GM18507 (cell line): ENCODE measurements at places on chromosomes 6 and 20.

DNA sequence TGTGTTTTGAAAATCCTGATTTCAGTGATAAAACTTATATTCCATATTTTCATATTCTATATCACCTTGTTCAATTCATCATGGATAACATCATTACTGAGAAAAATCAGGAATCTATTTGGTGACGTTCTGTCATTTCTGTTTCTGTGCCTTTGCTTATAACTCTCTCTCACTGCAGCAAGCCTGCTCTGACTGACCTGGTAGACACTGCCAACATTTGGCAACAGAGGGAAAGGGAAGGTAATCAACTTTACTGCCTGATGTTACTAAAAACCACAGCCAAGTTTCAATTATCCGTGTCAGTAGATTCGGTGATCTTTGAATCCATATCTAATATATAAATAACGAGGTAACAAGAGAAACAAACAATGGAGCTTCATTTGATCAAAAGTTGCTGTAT, 501.9 kb downstream of the LMBRD1 start:
- no peak for DNase-seq

GRCh38 chr20:19967445-19967844, 49.7 kb upstream of the NAA20 start:
- DNase-seq: no peak

DNA sequence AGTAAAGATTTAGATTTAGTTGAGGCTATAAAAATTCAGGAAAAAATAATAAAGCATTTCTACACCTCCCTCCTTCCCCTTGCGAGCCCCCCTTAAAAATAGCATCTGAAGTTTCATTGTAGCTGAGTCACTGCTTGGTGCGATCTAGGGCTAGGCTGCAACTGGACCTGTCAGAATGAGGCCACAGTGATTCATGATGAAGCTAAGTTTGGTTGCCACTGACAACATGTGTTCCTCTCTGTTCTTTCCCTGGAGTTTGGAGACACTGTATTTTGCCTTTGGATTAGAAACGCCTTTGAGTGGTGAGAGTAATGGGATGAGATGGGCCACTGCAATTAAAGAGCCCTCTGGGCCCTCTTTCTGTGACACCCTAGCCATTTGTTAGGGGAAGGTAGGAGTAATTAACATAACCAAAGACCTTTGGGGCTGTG, 334.1 kb downstream of the NRN1 start:
- no peak for DNase-seq

DNA sequence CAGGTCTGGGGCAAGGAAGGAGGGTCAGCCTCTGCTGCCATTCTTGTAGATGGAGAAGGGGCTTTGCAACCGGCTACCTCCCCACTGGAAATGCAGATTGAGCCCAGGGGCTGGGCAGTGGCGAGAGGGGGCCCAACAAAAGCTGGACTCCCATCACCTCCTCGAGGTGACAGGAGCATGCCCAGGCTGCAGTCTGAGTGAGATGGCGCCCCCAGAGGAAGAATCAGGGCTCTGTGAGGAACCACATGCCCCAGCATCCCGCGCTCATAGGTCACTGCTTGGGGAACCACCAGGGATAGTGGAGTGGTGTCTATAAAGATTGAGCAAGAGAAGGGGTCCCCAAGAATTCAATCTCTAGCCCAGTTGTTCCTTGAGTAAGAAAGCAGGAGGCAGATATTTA, 31.6 kb upstream of the NEDD9 start:
- DNase-seq: no peak

DNA sequence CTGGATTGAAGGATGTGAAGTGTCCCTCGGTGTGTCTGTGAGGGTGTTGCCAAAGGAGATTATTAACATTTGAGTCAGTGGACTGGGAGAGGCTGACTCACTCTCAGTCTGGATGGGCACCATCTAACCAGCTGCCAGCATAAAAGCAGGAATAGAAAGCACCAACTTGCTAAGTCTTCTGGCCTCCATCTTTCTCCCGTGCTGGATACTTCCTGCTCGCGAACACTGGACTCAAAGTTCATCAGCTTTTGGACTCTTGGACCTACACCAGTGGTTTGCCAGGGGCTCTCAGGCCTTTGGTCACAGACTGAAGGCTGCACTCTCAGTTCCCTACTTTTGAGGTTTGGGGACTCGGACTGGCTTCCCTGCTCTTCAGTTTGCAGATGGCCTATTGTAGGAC, 220.3 kb upstream of the LRFN2 start:
- DNase-seq: no peak

GRCh38 chr6:125658759-125659431, 90.5 kb upstream of the HEY2 start:
- DNase-seq: no peak

DNA sequence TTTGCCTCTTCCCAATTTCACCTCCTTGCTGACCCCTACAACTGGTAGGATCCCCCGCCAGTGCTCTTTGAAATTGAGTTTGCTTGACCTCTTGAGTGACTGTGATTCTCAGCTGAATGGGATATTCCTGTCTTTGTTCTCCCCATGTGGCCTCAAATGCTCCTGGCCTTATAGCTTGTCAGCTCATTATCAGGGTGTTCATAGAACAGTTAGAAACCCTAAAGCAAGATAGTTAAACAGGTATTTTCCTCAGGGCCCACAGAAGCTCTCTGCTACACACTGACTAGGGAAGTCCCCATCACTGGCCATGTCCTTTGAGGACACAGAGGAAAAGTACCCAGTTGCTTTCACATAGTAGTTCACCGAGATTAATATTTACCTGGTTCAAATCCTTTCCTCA, 211.5 kb upstream of the DTNBP1 start:
- DNase-seq: no peak

GRCh38 chr20:25242231-25242630, 5.7 kb upstream of the PYGB start:
- no peak for DNase-seq

- DNase-seq: no peak
Measured at GRCh38 chr6:151359486-151359885, 31.9 kb downstream of the ZBTB2 start.

- peak; percentile 62 for DNase-seq
Measured at GRCh38 chr6:45830441-45831139, 185.1 kb downstream of the CLIC5 start.

DNA sequence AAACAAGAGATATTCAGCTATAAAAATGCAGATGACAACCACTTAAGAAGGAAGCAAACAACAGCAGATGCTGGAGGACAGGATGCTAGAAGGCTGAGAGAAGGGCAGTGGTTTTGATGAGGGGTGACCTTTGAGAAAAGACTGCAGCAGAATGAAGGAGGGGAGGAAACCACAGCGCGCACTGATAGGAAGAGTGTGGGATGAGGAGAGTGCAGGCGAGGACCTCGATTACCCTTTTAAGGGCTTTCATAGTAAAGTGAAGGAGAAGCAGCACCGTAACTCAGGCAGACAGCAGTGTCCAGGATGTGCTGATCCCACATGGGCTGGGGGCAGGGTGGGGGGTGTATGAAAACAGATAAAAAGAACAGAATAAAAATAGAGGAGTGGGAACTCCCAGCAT, 19.2 kb downstream of the ZBTB2 start:
- DNase-seq: no peak

DNA sequence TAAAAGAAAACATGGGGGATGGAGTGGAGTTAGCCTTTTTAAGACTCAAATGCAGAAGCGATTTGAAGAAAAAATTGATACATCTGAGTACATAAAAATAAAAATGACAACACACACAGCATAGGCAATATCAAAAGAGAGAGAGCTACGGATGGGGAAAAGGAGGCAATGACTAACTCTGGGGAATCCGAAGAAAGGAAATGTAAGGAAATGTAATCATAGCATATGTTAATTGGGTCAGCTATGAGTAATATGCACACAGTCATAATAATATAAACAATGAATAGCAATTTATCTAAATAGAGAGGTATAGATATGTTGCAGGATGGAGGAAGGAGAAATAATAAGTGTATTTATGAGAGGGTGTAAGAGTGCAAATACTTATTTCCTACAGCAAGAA, 83.4 kb downstream of the NOL4L start:
- DNase-seq: no peak

GRCh38 chr20:25246182-25246999, 1.5 kb upstream of the PYGB start:
- no peak for DNase-seq

DNA sequence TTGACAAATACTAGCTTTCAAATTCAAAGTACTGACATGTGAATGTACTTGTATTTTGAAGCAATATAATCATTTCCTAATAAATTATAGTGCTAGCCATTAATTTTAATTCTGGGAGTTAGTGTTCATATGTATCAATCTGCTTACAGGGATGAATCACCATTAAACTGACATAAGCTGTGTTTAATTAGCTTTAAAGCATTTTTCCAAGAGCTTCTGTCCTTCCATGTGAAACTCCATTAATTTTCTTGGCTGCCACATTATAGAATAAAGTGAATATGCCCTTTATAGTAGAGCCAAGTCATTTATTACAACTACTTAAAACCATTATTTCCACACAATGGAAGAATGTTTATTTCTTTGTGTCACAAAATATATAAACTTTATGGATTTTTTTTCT, 150.8 kb downstream of the COL21A1 start:
- no peak for DNase-seq

GRCh38 chr6:45472382-45472781, 94.6 kb upstream of the SUPT3H start:
- DNase-seq: no peak

GRCh38 chr6:168655462-168656152, 214.6 kb downstream of the SMOC2 start:
- DNase-seq: no peak

DNA sequence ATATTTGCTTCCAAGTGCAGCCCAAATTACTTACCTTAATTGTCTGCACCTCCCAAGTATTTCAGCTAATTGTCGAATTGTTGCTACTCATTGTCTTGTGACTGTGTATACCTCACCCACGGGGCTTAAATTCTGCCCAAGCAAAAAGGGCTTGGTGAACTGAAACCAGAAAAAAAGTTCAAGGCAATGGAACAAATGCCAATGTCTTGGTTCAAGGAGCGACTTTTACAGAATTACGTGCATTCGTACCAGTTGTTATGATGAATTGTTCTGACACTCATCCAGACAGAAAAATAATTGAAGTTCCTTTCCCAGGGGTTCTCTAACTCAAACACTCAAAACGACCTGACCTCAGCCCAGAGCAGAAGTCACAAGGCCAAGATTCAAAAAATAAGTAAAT, 13.9 kb upstream of the PXDC1 start:
- DNase-seq: no peak

- DNase-seq: no peak
Measured at GRCh38 chr6:87484491-87484890, 11.7 kb downstream of the SLC35A1 start.

DNA sequence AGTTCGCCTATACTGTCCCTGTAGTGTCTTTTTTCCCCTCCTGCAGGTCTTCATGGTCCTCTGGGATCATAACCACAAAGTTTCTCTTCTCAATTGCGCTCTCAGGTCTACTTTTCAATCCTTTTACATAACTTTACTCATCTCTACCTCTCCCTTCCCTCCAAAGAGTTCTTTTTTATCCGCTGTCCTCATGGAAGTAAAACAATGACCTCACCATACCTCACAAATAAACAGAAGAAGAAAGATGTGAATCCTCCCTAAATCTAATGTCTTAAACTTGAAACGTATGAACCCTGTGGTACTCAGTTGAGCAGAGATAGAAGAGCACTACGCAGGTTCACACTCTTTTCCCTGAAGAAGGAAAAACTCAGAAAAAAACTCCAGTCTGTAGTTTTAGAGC, 12.1 kb upstream of the HLA-DQA1 start:
- no peak for DNase-seq

- DNase-seq: no peak
Measured at GRCh38 chr6:106324726-106325335, 729 bp downstream of the ATG5 start.

- DNase-seq: no peak
Measured at GRCh38 chr20:7323957-7324356, 556.5 kb downstream of the BMP2 start.

DNA sequence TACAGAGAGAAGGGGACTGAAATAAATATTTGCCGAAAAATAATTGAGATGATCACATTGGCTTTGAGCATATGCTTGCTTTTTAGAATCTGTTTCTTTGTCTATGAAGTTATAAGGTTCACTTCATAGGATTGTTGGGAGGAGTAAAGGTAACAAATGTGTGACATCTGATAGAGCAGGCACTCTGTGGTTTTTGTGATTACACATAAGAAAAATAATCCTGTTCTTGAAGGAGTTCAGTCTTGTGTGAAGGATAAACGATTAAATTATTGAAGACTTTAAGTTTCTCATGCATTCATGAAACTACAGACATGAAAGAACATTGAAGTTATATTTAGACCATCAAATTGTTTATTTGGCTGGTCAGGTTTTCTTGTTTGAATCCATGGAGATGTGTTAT, 45.0 kb downstream of the QKI start:
- no peak for DNase-seq

DNA sequence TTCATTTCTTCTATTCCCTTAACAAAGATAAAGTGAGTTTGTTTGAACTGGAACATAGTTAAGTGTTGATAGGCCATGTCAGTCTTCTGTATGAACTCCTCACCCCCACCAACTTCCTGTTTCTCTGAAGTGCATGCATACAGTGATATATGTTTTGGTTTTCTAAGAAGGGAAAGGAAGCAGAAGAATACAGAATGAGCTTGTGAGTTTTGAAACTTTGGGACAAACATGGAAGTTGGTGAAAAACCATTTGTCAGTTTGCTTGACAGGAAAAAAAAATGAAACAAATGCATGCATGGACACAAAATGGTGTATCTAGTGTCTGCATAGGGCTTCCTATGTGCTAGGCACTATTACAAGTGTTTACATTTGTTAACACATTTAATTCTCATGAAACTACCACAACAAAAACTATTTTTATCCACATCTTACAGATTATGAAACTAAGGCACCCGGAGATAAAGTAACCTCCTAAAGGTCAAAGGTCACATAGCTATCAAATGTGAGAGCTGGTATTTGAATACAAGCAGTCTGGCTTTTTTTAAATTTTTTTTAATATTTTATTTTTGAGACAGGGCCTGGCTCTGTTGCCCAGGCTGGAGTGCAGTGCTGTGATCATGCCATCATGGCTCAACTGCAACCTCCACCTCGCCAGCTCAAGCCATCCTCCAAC, 105.9 kb downstream of the ADGRB3 start:
- DNase-seq: no peak

DNA sequence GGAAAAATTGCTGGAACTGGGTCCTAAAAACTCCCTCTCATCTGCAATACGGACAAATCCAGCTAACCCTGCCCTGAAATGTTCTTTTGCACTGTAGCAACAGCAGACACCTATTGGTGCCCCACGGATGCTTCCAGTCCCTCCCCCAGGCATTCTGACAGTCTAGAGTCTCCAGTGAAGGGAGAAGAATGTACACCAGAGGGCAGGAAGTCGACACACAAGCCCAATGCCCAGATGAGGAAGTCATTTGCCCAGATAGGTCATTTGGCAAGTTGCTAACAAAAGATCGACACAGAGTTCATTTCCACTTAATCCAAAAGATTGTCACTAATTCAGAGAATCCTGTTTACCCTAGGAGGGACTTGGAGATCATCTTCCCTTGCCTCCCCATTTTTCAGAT, 293.0 kb upstream of the PRDM1 start:
- DNase-seq: no peak
